ENCODE measurements at places on chromosomes 7 and 10.
A peak's percentile ranks its signal among the peaks of the same experiment; 100 is the strongest.

DNA sequence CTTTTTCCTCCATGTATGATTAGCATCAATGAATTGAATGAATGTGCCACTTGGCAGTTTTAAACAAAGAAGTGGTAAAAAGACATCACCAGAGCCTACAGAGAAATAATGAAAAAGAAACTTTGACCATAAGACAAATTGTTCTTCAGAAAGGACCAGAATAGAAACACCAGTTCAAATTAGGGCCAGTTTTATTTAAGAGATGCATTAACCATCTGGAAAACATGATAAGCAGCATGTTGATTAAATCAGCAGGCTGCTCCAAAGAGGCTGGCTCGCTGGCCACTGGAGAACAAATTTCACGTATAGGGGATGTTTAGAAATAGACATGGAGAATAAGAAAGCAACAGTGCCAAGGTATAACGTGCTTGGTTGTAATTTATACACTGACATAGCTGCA, 242.3 kb upstream of the AOAH start:
- DNase-seq = no peak

DNA sequence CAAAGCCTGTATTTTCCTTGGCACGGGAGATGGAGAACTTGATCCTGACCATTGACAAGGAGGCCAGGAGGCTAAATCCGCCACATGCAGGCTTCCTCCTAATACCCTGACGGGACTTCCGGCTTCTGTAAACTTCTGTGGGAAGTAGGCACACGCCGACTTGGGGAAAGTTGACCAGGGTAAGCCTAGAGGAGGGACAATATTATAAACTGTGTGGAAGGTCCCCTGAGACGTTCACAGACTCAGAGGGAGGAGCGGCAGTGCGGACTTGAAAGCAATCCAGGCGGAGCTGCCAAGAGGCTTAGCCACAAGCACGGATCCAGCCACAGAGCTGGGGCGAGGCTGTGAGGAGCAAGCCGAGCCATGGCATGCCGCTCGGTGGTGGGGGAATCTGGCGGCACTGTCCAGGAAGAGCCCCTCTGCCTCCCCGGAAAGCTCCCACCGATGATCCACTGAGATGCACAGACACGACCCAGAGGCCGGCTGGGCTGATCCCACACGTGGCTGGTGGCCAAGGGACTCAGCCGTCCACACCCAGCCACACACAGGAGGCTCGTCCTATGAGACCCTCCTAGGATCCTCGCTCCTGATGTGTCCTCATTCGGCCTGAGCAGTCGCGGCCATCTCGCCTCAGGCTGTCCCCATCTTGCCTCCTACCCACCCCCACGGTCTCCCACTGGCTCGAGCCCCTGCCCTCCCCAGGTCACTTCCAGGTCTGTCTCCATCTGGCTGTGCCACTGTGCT, 40.0 kb upstream of the INSIG1 start:
- DNase-seq = no peak

DNA sequence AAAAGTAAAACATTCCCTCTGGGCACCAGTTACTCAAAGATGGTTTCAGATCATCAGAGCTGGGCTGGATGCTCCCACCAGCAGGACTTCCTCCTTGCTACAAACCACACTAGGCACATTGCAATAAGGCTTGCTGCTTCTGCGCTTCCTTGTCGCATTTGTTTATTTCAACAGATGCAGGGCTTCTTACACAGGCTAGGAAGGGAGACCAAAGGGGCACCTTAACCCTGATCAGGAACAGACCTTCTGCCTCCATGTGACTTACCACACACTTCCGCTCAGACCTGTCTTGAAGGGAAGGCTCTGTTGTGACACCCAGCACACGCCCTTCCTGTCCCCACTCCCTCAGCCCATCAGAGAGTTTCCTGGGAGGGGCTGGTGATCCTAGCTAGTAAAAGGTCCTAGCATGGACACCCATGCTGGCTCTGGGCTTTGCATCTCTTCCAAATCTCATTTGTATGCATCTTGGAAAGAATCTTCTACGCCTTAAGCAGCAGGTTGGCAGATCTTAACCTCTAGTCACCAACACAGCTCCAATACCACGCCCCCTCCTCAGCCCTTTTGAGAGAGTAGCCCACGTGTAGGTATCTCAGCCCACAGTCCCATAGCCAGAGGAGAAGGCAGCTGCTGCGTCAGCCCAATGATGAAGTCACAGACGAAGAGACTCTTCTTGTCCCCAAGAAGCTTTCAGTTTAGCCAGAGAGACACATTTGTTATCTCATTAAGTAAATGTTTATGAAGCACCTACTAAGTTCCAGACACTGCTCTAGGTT, 47.1 kb upstream of the SVIL start:
- DNase-seq = no peak

GRCh38 chr10:26765549-26765948, 68.0 kb downstream of the PDSS1 start:
- no peak for DNase-seq

- no peak for DNase-seq
Measured at GRCh38 chr10:68666280-68666760, 54.7 kb upstream of the CCAR1 start.

- no peak for DNase-seq
Measured at GRCh38 chr7:18655912-18656311, 160.4 kb downstream of the HDAC9 start.

DNA sequence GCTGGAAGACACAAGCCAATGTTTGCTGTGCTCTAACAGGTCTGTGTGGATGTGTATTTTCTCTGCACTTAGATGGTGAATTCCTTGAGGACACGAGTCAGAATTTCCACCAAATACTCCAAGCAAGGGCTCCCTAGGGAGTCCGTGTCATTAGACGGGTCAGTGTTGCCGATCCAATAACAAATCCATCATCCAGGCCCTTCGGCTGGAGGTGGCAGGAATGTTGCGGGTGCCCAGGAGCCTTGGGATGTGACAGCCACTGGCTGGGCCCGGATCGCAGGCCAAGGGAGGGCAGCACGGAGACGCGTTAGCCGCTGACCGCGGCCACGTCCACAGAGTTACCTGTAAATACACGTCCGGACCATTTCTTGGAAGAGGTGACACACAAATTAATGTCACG, 186.8 kb downstream of the WDR37 start:
- DNase-seq = no peak

GRCh38 chr10:74956555-74957111, 130.2 kb downstream of the KAT6B start:
- DNase-seq = no peak

DNA sequence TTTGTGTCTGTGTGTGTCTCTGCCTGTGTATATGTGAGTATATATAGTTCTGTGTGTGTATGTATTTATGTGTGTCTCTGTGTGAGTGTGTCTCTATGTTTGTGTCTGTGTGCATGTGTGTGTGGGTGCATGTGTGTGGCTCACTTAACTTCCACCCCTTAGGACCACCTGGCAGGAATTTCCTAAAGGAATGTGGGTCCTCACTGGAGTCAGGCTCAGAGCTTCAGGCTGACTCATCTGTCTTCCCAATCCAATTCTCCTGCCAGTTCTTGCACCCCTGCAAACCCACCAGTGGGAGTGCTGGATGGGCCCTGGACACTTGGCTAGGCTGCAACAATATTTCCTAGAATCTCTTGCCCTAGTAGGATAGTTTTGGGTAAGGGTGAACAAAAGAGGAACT, 70.2 kb upstream of the GRB10 start:
- no peak for DNase-seq

DNA sequence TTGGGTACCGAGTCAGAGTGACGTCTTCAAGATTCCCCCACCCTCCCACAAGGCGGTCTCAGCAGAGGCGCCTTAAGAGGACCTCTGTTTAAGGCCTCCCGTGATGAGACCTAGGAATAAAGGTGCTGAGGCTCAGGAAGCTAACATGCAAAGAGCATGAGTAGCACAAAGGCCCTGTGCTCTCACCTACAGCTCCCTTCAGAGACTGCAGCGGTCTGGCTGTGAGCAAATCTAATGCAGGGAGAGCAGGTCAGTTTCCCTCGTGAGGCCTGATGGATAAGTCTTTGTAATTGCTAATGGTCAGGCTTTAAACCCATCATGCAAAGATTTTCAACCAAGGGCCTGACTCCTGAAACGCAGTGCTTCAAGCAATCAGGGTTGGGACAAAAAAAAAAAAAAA, 909.3 kb upstream of the GHITM start:
- no peak for DNase-seq

DNA sequence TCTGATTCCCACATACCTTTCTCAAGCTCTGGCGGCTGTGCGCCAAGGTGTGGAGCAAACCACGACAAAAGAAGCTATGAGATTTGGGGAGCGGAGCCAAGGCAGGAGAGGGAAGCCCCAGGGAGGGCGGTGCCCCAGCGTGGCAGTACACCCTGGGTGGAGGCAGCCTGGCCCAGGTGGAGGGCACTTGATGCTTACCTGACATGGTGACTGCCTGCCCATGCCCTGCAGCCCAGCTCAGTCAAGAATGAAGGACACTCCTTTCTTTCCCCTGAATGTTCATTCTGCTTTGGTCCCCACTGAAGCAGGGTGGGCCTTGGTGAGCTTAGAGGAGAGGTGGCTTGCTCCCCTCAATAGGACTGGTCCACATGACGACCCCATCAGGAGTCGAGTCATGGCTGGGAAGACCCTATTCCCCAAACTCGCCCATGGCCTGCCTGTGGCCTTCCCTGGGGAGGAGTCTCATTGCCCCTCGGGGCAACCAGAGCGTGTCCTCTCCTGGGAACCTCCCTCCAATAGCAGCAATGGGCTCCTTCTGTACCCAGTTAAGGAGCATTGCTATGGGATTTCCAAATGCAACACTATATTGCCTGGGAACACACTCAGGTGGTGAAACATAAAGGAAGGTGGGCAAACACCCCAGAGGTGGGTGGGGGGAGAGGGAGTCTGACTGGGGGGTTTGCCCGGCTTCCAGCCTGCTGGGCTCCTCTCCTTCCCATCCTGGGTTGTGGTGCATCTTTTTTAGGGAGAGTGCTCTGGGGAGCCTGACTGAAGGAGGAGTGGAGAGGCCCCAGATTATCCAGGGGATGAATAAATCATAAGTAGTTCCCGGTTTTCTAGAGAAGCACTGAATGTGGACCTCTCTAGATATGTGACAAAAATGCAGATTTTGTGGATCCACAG, 22.7 kb downstream of the RAMP3 start:
- no peak for DNase-seq

DNA sequence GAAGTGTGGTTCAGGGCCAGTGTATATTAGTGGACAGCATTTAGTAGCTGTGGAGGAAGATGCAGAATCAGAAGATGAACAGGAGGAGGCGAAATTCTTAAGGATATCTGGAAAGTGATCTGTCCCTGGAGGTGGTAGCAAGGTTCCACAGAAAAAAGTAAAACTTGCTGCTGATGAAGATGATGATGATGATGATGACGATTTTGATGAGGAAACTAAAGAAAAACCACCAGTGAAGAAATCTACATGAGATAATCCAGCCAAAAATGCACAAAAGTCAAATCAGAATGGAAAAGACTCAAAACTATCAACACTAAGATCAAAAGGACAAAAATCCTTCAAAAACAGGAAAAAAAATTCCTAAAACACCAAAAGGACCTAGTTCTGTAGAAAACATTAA, 26.3 kb downstream of the TM9SF3 start:
- DNase-seq = no peak

- no peak for DNase-seq
Measured at GRCh38 chr10:48238826-48239520, 35.5 kb downstream of the FRMPD2 start.

DNA sequence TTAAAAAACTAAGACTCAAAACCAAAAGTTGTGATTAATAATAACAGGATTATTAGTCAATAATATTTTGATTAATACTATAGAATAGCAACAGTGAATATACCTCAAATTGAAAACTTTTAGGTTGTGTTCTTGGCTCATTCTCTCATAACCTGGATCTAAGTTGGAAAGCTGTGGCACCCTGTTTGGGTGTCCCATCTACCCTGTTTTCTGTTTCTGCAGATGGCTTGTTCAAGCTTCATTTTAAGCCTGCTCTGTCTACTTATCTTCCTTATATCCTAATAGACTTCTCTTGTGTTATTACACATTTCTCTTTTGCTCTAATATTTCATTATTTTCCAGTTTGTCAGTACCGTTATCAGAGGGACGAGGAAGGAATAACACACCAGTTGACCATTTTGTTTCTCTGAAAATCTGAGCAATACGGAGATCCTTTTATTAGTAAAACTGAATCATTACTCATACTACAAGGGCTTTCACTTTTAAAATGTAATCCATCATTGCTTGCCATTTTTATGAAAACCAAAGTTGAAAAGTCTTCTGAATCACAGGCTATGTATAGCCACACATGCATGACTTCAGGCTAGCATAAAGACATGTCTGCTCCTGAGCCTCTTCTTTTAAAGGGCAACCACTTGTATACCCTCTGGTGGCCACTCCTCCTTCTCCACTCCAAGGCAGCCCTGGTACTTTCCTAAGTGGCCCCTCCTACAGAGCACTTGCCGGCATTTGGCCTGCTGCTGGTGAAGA, 22.3 kb downstream of the COX15 start:
- no peak for DNase-seq

- no peak for DNase-seq
Measured at GRCh38 chr7:96675548-96675947, 34.1 kb downstream of the SEM1 start.

GRCh38 chr7:138226001-138226476, 149.8 kb downstream of the AKR1D1 start:
- DNase-seq = no peak

- peak; percentile 25 for DNase-seq
Measured at GRCh38 chr10:77667426-77668324, 30.1 kb upstream of the KCNMA1 start.

DNA sequence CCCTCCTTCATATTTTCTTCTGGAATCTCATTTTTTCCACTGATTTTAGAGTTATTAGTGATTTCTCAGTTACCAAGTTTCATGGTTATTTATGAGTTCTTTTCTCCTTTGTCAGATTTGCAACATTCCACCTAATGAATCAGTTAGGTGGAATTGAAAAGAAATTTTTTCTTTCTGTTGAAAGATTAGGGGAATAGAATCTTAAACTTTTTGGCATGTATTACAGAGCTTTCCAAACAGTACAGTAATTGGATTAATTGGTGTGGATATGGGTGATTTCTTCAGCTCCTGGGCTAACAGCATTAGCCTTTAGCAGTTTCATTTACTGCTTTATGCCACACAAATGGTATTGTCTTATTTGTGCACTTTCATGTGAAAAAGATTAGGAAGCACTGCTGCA, 17.0 kb downstream of the STAM start:
- DNase-seq = no peak

DNA sequence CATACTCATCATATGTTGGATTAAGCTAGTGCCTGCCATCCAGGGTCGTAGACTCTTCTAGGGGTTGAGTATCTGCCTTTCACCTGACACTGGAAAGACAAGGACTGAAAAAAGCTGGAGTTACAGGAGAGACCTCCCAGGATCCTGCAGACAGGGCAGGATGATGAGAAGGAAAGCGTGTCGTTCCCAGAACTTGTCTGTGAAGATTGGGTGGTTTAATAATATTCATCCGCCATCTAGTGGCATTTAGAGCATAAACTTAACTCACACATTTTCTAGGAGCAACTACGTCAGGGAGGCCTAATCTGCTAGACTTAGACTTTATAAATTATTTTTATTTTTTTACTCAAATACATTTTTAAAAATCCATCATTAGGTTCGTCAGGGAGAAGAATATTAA, 59.6 kb downstream of the ADRB1 start:
- DNase-seq = no peak

GRCh38 chr7:82443036-82443546, 486 bp downstream of the CACNA2D1 start:
- DNase-seq = no peak

GRCh38 chr7:155229548-155230168, 68.0 kb upstream of the INSIG1 start:
- no peak for DNase-seq

GRCh38 chr7:74475987-74476350, 22.3 kb downstream of the GTF2IRD1 start:
- DNase-seq = no peak

- DNase-seq = no peak
Measured at GRCh38 chr7:142714375-142714774, 34.9 kb upstream of the PRSS1 start.

GRCh38 chr7:70763961-70764691, 367.8 kb upstream of the GALNT17 start:
- no peak for DNase-seq

Data from NCI-H748 treated with DMSO at 0.1 percent for 48 hours (cell line).